Stromal cell of bone marrow (primary cell): ENCODE measurements at places on chromosomes 2 and 18.

GRCh38 chr2:42030829-42031228 lies 17.0 kb upstream of the PKDCC start:
- DNase-seq: no peak

DNA sequence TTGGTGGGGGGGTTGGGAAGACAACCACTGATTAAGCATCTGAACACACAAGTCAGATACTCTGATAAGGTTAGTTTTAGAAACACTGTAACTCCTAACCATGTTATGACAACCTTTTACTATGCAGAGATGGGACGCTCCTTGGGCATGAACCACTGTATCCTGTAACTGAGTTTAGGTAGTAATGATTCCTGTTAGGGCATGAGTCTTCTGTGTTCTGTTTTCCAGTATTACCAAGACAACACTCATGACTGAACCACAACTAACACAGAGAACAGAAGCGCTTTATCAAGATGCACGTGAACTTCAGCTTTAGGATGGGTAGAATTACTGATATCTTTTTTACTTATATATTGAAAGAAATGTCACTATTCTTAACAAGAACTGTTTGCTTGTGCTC lies 14.1 kb upstream of the CREB1 start:
- DNase-seq: no peak

DNA sequence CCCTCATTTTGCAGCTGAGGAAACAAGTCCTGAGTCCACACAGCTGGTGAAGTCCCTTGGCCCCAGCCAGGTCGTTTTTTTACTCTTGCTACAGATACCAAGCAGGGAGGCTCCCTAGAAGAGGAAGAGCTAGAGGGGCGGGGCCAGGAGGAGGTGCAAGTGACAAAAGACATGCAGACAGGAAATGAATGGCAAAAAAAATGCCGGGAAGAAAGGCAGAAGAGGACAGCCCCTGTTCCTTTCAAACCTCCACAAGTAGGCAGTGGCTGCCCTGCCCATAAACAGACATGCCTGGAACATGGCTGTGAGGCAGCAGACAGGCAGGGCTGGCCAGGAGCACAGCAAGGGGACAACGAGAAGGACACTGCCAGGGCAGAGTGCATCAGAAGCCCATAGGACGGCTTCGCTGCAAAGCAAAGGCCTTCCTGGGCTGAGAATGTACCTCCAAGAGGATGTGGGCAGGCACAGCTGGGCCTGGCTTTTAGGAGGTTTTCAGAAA lies 108.7 kb downstream of the ZBTB7C start:
- DNase-seq: no peak

DNA sequence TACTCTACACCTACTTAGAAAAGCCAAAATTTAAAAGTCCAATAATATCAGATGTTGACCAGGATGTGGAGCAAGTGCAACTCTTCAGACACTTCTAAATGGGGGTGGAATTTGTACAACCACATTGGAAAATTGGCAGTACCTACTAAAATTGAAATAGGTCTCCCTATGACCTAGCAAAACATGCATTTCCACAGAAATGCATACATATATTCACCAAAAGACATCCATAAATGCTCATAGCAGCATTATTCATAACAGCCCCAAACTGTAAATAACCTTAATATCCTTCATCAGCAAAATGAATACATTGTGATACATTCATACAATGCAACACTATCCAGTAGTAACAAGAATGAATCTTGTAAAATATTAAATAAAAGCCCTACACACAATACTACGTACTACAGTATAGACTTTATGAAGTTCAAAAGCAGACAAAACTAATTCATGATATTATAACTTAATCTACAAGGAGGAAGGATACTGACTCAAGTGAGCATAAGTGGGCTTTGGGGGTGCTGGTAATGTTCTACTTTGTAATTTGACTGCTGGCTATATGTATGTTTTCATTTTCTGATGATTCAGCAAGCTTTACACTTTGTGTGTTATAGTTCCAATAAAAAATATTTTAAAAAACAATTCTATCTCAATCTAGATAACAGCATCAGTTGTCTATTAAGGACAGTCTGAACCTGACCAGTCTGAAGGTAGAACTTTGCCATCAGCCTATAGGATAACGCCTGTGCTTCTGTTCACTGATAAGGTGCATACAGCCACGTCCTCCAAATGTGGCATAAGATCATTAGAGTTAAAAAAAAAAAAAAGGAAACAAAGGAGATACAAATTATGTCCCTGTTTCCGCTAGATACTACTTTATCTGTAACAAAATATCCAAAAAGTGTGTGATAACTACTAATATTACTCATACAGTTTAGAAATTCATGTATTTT lies 6.6 kb upstream of the TNFRSF11A start:
- DNase-seq: no peak

GRCh38 chr2:229901819-229902218 lies 20.0 kb downstream of the TRIP12 start:
- peak; percentile 58 for DNase-seq

DNA sequence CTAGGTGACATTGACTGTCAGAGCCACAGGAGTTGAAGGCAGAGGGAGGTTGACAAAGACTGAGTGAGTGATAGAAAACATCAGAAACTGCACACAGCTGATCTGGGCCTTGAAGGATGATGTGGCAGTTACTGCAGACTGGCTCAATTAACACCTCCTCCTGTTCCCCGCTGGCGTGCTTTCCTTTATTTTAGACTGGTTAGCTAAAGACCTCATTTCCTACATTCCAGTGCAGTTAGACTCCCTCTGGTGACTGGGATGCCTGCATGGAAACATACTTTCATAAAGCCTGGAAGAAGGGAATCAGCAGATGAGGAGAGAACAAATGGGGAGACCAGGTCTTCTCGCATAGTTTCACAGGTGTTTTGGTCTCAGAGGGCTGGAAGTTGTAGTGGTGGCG lies 7.1 kb downstream of the TPGS2 start:
- no peak for DNase-seq

DNA sequence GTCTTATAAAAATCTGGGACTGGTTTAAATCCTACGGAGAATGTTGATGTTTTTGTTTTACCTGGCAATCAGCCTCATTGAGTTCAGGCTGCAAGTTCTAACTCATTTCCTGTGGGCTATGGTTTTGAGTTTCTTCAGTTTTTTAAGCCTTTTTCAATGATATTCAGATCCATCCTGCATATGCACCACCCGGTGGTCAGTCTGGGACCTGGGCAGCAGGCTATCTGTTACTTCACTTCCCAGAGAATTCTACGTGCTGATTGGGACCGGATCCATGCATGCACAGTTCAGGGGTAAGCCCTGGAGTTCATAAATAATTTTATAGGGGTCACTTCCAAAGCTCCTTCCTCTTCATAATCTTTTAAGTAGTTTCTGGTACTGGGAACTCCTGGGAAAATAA lies 339.2 kb upstream of the HNRNPA3 start:
- no peak for DNase-seq

DNA sequence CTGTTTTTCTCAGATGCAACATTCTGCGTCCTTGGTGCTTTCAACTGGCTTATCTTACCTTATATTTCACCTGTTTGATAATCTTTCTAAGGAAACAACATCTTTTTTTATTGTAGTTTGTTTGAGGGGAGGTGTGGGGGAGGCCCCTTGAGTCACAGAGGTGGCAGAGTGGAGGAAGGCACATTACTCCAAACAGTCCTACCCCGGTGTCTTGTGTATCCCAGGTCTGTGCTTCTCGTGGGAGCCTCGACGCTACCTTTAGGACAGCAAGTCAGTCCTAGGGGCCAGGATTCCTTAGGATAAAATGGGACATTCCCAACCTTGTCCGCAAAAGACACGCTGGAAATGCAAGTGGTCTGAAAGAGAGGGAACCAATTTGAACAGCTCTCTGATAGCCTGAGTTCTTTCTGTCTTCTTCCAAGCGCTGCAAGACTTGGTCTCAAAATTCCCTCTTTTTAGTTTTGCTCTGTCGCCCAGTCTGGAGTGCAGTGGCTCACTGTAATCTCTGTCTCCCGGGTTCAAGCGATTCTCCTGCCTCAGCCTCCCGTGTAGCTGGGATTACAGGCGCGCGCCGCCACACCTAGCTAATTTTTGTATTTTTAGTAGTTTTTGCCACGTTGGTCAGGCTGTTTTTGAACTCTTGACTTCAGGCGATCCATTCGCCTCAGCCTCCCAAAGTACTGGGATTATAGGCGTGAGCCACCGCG lies 4.0 kb downstream of the GATA6 start:
- no peak for DNase-seq

GRCh38 chr2:100196786-100197494 lies 54.5 kb upstream of the AFF3 start:
- DNase-seq: peak; percentile 15

- no peak for DNase-seq
These were observed 532.1 kb downstream of the FBXO15 start for GRCh38 chr18:73615506-73615905.

GRCh38 chr2:134170294-134170693 lies 83.6 kb upstream of the MGAT5 start:
- DNase-seq: peak; percentile 47

DNA sequence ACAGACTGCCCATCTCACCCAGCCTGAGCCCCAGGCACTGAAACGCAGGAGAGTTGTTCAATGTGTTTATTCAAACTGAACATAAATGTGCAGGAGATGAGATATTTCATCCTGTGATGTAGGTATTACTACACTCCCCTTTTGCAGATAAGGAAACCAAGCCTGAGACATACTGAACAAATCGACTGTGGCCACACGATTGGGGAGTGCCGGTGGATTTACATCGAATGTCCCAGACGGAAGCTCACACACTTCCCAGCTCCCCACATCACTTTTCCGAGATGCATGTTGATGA lies 94.8 kb upstream of the ALKAL2 start:
- no peak for DNase-seq

GRCh38 chr2:10591207-10591606 lies 98.6 kb downstream of the NOL10 start:
- no peak for DNase-seq

DNA sequence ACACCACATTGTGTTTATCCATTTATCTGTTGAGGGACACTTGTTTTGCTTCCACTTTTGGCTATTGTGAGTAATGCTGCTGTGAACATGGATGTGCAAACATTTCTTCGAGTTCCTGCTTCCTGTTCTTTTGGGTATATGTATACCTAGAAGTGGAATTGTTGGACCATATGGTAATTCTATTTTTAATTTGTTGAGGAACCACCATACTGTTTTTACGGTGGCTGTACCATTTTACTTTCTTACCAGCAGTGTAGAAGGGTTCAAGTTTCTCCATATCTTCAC lies 23.1 kb downstream of the ANXA4 start:
- DNase-seq: no peak

- DNase-seq: no peak
These were observed 1.5 kb downstream of the RHOB start for GRCh38 chr2:20448246-20448976.

DNA sequence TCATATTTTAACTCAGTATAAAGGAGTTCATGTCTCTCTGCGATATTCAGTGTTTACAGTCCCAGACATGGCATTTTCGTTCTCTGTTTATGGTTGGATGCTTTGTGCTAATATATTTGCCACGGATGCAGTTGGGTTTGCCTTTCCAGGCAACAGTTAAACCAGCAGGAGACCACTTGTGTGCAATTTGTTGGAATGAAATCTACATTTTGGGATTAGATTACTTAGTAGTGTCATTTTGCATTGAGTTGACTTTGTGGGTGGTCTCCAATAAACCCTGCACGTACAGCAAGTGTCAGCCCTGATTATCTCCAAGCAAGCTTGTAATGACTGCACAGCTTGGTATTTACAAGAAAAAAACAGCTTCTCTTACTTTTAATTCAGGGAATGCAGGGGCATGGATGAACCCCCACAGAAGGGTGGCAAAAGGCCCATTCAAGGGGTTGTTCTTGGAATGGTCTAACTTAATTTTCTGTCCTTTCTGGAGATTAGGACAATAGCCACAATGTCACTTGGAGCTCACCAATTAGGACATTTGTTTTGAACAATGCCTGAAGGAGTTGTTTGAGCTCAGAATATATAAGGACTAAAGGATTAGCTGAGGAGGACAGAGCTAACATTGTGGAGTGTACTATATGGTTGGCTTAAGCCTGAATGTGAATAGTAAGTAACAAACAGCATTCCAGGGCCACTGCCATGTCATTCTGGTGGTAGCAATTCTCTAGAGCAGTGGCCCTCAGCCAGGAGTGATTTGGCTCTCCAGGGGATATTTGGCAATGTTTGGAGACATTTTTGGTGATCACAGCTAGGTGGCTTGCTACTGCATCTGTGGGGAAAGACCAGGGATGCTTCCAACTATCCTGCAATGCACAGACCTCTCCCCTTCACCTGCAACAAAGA lies 121.5 kb downstream of the SLC4A3 start:
- DNase-seq: no peak

GRCh38 chr2:10160203-10160955 lies 37.8 kb downstream of the RRM2 start:
- no peak for DNase-seq

DNA sequence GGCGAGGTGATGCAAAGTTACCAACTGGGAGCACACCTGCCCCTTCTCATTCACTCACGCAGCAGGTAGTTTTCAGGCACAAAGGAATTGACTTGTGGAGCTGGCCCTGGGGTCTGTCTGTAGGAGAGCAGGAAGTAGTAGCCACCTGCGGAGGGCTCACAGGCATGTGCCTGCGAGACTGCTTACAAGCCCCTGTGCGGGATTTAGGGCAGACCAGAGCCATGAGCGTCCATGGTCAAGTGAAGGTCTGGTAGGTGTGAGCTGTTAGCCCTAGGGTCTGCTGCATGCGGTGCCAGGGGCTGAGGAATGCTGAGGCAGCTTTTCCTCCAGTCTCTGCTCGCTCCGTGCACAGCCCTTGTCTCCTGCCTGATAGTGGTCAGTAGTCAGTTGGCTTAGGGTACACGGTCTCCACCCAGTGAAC lies 18.9 kb downstream of the INPP4A start:
- DNase-seq: no peak

DNA sequence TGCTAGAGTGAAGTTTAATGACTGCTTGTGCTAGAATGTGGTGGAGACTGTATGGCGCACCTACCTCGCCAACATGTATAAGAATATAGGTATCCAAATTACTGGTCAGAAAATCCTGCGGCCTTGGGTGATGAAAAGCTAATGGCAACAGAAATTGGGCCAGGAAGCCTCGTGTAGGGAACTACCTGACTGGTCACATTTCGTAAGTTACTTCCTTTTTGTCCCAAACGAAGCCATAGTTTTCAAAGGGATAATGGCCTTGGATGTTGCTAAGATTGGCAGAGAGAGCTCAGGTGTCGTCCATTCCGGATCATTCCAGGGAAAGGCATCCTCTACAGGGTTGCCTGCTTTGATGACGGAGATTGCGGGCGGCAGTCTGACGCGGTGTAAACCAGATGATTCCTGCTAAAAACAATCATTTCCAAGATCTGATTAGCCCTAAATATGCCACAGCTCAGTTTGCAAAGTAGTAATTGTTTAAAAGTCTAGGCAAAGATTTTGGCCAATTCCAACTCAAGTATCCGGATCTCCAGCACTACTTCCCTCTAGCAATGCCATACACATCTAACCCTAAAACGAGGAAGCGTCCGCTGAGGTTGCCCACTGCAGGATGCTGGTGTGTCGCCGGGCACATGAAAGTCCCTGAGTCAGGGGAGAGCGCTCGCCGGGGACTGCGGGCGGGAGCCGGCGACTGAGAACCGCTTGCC lies 708 bp upstream of the MALT1 start:
- no peak for DNase-seq

DNA sequence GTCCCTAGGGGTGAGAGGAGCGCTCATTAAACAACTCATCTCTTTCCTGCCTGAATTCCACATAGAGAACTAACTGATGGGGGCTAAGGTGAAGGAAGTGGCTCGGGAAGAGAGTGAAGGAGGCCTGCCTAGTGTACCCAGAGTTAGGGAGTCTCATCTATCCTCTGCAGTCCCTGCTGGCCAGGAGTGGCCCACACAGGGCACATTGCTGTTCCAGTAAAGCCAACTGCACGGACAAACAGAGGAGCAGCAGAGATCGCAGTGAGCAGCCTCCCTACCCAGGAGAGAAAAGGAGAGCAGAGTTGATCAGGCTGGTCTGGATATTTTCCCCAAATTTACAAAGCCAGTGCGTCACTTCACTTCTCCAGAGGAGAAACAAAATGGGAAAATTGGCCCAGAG lies 16.9 kb upstream of the FN1 start:
- DNase-seq: no peak
